ENCODE measurements at places on chromosomes 6 and 20. TPM values are rescaled to one million over a fixed set of nuclear protein-coding genes. Genes with fewer than 3 reads are reported as not detected.

Gene ARMH2
- not detected for total RNA-seq

GRCh38 chr6:85552652-85553051 is 41.0 kb downstream of the SNX14 start:
- DNase-seq: no peak

DNA sequence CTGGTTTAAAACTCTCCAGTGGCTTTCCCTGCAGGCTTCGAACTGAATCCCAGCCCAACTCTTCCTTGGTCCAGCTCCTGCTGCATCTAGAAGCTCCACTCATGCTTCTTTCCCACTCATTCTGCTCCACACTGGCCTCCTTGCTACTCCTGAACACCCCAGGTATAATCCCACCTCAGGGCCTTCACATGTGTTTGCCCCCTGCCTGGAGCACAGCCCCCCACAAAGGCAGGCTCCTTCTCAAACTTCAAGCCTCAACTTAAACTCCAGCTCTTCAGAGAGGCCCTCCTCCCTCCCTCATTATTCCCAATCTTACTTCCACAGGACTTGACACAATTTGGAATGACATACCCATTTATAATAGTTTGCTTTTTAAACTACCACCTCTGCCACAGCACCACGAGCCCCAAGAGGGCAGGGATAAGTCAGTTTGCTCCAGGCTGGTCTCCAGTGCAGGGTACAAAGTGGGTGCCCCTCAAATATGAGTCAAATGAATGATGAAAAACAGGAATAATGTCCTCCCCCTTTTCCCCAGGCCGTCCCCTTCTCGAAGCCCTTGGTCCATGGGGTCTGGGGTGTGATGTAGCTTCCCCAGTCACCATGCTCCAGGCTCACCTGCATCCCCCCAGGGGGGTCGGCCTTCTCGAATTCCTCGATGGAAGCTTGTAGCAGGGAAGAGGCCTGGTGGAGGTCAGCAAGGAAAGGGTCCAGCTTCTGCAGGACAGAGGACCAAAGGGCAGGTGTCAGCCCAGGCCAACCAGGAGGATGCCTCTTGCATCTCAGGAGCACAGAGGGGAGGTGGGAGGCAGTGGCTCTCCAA is 37.4 kb downstream of the KIAA1755 start:
- no peak for DNase-seq

DNA sequence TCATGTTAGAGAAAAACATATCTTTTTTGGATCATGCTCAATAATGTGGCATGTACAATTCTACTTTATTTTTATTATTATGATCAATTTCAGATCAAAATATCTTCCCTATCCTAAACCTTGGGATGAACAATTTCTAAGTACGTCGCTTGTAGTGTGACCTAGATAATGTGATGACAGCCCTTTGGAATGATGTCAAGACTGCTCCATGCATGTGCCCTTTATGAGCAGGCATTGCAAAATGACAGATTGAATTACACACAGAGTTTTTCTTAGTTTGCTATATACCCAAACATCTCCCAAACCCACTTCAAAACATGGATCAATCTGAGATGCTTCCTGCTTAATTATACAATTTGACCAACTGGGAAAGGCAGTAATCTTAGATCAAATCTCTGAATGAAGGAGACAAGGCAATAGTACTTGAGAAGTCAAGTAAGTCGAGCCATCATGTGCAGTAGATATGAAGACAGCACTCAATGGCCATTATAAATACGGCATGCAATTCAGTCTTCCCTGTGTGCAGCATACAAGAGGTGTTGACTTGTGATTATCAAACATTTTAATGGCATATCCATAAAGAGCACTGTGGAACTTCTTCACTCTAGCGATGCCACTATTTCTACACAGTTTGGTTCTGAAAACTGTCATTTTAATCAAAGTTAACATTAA is 294.8 kb downstream of the RNF144B start:
- DNase-seq: no peak

DNA sequence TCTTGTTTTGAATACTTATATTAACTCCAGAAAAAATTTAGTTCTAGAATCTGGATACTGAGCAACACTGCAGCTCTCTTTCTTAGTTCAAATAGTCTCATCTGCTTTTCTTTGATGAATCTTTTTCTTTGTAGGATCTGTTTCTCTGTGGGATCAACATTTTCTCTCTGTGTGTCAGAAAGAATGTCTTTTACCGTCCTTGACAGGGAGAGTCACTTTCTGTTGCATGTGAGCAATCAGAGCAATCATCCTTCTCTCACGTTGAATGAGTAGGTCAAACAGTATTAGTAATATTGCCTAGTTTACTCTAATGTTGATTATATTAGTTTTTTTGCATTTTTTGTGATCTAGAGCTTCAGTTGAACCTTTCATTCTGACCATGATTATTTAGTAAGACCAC is 130.9 kb downstream of the TRMT11 start:
- DNase-seq: no peak

- DNase-seq: no peak
These were observed 422.7 kb downstream of the CD83 start for GRCh38 chr6:14540276-14540675.

- no peak for DNase-seq
These were observed 55.6 kb downstream of the ARMC2 start for GRCh38 chr6:108903796-108904195.

GRCh38 chr6:135145063-135145800 is 35.9 kb upstream of the MYB start:
- DNase-seq: no peak

Gene B3GAT2
- total RNA-seq: 0.12 TPM

- DNase-seq: no peak
These were observed 149.5 kb downstream of the LRFN2 start for GRCh38 chr6:40437631-40438030.

DNA sequence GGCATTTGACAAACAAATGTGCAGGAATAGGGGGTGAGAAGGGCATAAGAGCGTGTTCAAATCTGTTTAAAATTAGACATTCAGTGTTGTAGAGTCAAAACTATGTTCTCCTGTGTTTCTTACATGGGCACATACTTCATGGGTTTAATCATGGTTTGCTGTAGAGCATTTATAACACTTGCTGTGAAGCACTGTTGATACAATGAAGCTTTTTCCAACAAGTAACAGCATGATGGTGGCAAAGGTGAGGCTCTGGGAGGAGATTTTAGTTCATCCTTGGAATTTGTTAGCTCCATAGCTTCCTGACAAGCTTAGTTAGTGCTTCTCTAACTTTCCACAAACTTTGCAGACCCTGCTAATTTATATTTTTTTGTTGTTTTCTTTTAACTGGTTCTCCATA is 900.7 kb downstream of the TFAP2A start:
- DNase-seq: no peak

DNA sequence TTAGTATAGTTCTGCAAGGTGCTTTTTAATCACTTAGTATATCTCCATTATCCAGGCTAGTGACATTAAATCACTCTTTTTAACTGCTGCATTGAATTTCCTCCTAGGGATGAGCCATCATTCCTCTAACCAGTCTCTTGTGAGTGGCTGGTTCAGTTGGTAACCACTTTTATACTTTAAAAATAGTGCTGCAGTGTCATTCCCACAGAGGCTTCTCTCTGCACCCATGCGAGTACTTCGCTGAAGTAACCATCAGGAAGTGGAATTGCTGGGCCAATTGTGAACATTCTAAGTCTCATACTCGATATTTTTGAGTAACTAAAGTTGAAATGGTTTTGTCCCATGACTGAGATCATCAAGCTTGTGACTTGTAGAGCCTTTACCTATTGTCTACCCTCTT is 2.1 kb downstream of the BTN3A2 start:
- DNase-seq: no peak

Measured in omental fat pad (tissue), 4 donors.